IMR-90 (cell line): ENCODE measurements at places on chromosomes 5 and 9. TPM values are rescaled to one million over a fixed set of nuclear protein-coding genes. Genes with fewer than 3 reads are reported as not detected.

GRCh38 chr9:110785166-110785565, 116.6 kb downstream of the MUSK start:
- no peak for DNase-seq

GRCh38 chr9:135075234-135076142, 12.0 kb upstream of the OLFM1 start:
- no peak for DNase-seq

- peak; percentile 74 for DNase-seq
Measured at GRCh38 chr5:31408814-31409213, 123.1 kb downstream of the DROSHA start.

- DNase-seq, result no peak
Measured at GRCh38 chr5:71645030-71645429, 57.9 kb downstream of the MCCC2 start.

DNA sequence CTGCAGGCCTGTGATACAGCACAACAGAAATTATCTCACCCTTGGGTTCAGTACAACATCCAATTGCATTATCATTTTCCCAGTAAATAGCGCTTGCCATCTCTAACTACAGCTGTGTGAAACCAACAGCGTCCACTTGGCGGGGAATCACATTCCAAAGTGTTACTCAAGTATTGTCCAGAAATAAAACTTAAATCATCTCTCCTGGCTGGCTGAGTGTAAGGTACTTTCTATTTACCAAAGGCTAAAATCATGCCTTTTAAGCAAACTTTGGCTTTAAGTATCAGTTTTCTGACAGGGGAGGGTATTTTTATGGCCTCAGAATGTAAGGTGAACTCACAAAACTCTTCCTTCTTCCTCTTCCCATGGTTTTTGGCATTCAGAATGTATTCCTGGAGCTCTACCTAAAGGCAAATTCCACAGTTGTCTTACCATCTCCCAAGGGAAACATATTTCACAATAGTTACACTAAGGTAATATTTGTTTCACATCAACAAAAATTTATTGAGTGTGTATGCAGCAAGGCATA, 205.6 kb upstream of the MPDZ start:
- peak; percentile 31 for DNase-seq

GRCh38 chr9:121976751-121977150, 116.4 kb downstream of the TTLL11 start:
- peak; percentile 93 for DNase-seq

DNA sequence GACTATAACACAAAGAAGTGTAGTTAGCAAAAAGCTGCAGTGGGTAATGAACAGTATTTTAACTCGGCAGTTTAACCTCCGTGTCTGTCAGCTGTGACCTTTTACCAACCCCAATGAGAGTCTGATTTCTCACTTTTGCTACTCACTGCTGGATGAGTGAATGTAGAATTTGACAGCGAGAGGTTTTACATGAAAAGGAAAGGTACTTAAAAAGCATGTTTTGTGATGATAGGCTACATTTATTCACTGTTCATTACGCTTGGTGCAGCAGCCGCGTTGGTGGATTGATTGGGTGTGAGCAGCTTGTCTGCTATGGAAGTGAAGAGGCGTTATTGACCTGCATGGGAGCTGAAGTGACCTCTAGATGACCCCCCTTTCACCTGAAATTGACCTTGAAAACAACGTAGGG, 867.7 kb downstream of the NR2F1-AS1 start:
- no peak for DNase-seq

GRCh38 chr5:35898952-35899660, 39.3 kb downstream of the CAPSL start:
- DNase-seq, result no peak

GRCh38 chr9:131391020-131391419, 2.9 kb upstream of the PRRC2B start:
- no peak for DNase-seq

DNA sequence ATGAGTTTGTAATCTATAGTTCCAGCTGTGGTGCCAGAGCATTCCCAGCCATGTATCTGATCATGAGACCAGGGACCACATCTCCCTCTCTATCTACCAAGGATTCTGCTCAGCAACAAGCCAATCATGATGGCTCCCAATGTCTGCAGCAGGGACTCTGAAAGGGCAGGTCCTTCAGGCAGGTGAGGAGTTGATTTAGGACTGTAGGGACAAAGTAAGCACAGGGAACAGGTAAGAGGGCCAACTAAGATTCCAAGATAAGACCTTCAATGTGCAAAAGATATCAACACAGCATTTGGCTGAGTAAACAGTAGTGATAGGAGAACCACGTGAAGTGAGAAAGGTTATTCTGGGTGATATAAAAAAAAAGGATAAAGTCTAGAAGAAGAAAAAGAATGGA, 8.5 kb downstream of the XPA start:
- no peak for DNase-seq

DNA sequence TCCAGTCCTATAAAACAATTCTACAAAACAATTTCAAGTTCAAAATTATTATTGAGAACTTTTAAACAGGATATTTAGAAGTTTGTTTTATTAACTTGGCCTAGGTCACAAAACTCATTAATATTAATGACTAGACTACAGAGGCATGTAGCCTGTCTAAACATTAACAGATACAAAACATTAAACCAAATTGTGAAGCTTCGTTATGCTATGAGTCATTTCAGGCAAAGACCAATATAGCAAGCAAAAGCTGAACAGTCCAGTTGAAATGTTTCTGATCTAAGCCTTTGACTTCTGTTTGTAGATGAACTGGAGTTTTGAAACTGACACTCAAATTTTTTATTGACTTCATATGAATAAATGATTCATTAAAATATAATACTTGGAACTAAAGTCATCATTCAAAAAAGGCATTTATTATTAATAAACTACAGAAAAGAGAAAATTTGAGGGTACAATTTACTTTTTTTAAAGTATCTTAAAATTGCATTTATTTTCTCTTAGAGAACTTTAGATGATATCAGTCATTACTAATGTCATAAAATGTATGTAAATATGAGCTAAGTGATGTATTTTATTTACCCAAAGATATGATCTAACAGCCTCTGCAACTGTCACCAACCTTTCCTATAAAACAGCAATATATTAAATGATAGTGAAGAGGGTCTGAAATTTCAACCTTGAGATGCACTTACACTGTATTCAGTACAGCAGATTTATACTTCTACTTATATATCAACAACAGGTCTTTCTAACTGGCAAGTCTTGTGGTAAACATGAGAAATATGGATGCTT, 188.8 kb downstream of the COMMD10 start:
- DNase-seq, result peak; percentile 78

GRCh38 chr5:132677191-132677590, 3.4 kb downstream of the IL4 start:
- DNase-seq, result peak; percentile 91

GRCh38 chr9:18149471-18150011, 324.4 kb upstream of the ADAMTSL1 start:
- peak; percentile 8 for DNase-seq

DNA sequence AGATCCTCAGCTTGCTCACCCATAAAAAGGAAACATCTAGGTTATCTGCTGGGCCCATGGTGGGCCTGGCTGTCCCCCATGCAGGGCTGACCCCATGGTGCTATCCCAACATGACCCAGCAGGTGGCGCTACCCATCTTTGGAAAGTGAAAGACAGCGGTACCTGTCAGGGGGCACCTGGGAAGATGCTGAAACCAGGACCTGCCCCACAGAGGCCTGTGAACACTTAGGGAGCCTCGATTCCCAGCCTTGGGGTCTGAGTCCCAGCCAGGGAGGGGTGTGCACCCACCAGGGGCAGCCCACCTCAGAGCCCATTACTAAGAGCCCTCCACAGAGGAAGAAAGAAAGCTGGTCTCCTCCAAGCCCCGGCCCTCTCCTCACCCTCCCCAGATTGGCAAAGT, 46.6 kb upstream of the IPPK start:
- DNase-seq, result peak; percentile 21

DNA sequence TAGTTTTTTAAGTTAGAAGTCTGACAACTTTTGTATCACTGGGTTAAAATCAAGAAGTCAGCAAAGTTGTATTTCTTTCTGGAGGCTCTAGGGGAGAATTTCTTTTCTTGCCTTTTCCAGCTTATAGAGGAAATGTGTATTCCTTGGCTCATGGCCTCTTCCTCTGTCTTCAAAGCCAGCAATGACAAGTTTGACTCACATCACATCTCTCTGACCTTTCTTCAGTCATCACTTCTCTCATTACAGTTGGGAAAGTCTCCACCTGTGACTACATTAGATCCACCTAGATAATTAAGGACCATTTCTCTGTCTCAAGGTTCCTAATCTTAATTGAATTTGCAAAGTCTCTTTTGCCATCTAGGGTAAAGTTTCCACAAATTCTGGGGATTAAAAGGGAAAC, 339.9 kb downstream of the TENT4A start:
- no peak for DNase-seq

DNA sequence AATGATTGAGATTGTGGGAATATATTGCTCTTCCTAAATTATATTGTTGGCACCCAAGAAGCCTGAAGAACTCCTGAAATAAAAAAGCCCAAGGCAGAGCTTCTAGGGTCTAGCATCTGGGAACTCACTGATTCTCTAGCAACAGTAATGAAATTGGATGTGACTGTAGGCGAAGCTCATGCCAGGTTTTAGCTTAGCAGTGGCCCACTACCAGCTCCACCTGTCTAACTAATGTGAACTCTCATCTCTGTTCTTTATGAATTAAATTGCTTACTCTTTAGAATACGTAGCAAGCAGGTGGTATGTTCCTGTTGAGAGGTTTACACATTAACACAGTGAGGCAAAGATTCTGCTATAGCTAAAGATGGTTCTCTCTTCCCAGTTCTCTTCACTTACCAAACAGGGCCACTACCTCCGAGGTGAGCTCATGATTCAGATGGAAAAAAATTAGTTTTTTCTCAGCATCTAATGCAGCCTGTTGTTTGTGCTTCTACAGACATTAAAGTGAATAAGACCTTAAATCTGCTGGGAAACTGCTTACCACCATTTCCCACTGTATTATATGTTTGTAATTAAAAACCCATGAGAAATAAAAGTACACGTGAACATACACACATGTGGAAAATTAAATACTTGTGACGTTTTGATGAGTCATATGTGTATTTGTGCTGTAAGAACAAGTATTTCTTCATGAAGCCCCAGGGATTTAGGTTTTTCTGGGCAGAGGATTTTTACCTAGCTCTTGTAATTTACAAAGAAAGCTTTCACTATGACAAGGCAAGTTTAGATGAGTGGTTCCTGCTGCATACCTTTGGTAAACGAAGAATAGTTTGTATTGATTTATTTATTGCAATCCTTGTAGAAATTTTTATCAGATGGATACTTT, 360.1 kb downstream of the KDM4C start:
- DNase-seq, result peak; percentile 58

GRCh38 chr5:57653636-57654290, 171.2 kb upstream of the ACTBL2 start:
- DNase-seq, result no peak

DNA sequence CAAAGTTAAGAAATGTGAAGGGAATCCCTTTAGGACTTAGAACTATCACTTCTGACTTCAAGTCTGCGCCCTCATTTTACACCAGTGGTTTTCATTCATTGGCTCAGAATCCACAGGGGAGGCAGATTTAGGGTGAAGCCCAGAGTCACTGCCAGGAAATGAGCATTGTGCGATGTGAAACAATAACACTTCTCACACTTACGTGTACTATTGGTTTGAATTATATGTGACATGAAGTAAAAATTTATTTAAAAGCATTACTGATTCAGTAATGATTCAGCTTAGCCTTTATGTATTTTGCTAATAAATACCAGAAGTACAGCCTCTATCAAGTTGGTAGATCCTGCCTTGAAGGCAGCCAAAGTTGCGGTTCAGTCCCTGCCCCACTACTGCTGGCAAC, 98.6 kb downstream of the PAM start:
- DNase-seq, result no peak

DNA sequence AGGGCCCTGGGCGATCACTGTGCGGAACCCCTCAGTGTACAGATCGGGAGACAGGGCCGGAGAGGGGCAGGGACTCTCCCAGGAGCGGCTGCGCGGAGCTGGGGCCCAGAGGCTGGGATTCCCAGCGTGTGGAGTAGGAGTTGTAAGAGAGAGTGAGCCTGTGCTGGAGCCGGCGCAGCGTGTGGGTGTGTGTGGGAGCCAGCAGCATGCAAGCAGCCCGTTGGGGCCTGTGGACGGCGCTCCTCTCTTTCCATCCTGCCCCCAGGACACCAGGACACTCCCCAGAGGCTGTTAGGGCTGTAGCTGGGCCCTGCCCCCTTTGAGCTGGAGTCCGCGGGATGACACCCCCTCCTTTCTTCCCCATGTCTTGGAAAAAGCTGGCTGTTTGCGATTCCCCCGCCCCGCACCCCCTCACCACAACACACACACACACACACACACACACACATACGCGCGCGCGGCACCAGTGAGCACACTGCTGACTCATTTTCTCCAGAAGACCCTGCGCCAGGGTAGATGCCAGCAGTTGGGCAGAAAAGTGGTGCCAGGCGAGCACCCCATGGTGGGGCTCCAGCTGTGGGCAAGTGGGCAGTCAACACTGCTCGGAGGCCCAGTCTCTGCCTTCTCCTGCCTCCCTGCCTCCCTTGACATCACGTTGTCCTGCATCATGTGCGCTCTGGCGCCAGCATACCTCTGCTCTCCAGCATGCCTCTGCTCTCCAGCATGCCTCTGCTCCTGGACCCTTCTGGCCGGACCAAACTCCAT, 1.5 kb downstream of the COL27A1 start:
- peak; percentile 84 for DNase-seq

- peak; percentile 35 for DNase-seq
Measured at GRCh38 chr9:108168236-108168850, 678.8 kb upstream of the KLF4 start.

DNA sequence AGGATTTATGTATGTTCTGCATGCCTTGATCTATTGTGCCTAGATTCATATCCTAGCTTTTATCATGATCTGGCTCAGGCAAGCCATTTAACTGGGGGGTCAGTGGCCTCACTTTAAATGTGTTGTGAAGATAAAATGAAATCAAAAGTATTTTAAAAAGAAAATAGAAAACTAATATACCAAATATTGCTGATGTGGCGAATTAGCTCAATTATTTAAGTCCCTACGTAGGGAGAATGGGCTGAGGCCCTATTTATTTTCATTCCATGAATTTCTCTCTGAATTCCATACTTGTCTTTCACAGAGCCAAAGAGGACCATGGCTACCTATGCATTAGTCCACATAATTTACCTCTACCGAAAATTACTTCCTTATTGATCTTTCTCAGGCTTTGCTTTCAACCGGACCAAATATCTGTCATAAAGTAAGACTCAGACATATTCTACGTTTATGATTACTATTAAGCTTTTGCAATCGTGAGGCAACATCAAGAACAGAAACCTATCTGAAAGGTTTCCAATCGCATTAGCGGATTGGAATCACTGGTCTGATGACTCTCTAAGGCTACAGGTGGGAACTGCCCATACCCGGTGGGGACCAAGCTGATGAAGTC, 1.7 kb downstream of the MBLAC2 start:
- no peak for DNase-seq

- DNase-seq, result no peak
Measured at GRCh38 chr5:154038261-154038706, 426 bp downstream of the FAM114A2 start.

GRCh38 chr5:2166306-2166978, 283.7 kb upstream of the IRX4 start:
- DNase-seq, result no peak

Gene PALM2AKAP2
- total RNA-seq, result 14.2 and 20.6 TPM in 2 replicates

Gene DDX4
- not detected in 2 replicates for total RNA-seq

Gene TLX3
- not detected in 2 replicates for total RNA-seq

Gene IL7R
- total RNA-seq, result 56.9 and 71.7 TPM in 2 replicates

Gene GRXCR2
- total RNA-seq, result not detected in 2 replicates

Gene ADAMTS2
- 18.3 and 19.0 TPM in 2 replicates for total RNA-seq

Gene CDO1
- 3.3 and 8.6 TPM in 2 replicates for total RNA-seq

Gene CAPSL
- not detected in 2 replicates for total RNA-seq

Gene NDUFS6
- total RNA-seq, result 10.4 and 26.9 TPM in 2 replicates

Gene URM1
- total RNA-seq, result 20.6 and 33.2 TPM in 2 replicates

Gene JAKMIP2
- total RNA-seq, result under 0.01 TPM in 1 of 2 replicates, not detected in the other

Gene SLC6A3
- not detected in 2 replicates for total RNA-seq

Gene TTC16
- total RNA-seq, result not detected in 2 replicates

Gene PCDHB13
- 0.18 and 0.28 TPM in 2 replicates for total RNA-seq

Gene SELENOP
- 0.28 and 1.1 TPM in 2 replicates for total RNA-seq
